Fibroblast of the conjunctiva (primary cell): ENCODE measurements at places on chromosomes 5 and 9.

DNA sequence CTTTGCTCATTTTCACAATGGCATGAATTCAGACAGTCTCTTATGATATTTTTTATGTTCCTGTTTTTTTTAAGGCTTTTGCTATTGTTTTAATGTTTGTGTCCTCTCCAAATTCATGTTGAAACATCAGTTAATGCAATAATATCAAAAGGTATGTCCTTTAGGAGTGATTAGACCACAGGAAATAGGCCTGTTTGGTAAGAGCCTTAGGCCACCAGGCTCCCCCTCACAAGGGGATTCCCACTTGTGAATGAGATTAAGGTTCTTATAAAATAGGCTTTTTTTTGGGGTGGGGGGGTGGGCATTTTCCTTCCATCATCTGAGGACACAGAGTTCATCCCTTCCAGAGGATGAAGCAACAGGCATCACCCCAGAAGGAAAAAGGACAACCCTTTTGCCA, 2074.2 kb upstream of the C9orf72 start:
- DNase-seq, result no peak

DNA sequence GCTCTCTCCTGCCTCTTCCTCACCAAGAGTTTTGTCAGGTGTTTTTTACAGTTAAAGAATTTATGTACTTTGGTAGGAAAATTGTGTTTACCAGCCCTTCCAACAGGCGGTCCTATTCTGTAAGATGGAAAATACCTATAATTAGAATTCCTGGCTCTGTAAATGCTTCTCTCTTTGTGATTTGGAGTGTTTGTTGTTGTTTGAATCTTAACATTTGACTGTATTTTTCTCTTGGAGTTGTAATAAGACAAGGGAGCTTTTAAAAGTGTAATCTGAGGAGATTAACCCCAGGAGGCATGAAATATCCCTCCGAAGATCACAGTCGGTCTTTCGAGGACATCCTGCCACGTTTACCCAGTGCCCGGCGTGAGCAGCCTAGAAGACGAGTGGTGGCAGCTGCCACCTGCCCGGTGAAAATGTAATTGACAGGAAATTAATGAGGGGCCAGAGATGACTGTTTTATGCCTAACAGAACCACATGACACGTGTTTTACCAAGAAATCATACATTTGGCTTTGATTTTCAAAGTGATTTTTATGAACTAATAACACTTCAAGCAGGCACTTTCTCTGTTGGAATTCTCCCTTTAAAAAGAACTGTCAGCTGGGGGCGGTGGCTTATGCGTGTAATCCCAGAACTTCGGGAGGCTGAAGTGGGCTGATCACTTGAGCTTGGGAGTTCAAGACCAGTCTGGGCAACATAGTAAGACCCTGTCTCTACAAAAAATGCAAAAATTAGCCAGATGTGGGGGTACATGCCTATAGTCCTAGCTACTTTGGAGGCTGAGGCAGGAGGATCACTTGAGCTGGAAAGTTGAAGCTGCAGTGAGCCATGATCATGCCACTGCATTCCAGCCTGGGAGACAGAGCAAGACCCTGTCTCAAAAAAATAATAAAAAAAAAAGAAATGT, 20.0 kb downstream of the ANKRD33B start:
- no peak for DNase-seq

DNA sequence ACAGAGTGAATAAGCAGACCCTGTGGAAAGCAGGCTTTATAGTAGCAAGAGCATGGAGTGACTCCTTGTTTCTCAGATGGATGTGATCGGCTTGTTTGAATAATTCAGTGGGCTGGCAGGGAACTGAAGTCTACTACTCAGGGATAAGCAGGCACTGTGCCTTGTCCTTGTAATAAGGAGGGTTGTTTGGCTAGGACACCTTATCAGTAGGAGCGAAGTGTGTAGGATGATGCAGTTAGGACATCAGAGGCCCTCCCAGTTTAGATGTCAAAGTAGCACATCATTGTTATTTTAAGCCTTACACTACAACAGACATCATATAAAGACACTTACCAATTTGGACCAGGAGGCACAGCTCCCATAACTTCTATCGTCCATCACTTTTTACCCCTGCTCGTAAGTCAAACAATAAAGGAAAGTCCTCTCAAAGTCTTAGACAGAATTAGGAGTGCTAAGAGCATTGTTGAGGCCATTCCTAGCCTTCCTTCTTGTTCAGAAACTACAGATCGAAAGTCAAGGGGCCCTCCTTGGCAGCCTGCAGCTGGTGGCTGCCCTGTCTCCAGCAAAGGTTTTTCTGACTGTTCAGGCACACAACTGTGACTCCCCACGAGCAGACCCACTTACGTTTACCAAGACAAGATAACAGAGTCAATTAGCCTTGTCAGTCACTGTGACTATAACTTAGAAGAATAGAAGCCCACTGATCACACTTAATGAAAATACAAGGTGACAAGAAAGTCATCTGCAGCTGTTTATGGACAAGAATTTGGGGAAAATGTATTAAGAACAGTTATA, 218.6 kb downstream of the SNX18 start:
- DNase-seq, result no peak

DNA sequence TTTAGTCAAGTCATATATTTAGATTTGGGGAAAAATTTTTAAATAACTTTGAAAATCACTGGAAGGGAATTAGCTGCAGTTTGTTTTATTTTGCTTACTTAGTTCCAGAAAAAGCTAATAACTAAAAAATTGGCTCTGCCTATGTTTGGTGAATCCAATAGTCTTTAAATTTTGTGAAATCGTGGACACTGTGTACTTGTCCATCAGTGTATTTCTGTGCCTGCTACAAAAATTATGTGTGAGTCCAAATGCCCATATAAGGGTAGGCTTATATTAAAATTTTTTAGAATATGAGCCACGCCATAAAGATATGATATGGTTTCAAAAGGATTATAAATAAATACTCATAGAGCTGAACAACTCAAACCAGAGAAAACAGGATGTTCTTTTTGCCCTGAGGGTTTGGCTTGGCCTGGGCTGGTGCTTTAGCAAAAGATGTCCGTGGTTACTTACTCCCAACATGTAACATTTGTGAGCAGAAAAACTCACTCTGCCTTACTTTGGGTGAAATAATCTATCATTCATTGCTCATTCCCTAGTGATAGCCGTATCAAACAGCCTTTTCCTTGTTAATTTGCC, 133.2 kb upstream of the PRLR start:
- DNase-seq, result no peak

DNA sequence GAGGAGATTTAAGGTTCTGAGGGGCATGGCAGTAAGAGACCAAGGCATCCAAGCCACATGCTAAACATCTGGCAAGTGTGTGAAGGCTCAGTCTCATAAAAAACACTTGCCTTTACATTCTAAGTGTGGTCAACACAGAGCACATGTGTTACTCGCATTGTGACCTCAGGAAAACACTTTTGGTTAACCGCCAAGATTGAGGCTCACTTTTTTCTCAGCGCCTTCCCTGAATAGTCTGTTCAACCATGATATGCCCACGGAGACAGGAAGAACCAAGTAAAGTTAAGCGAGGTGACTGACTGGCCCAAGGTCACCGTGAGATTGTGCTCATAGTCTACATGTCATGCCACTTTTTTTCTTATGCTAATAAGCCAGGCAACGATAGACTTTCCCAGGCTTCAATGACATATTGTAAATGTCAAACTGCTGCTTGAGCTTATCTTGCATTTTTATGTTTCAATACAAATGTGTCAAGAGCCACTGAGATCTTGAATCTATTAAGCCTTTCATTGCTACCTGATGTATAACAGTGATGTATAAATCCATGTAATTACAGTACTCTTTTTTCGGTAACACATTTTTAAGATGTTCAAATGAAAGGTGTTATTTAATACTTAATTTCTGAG, 21.1 kb upstream of the IL9 start:
- no peak for DNase-seq

GRCh38 chr5:149623473-149623872, 42.2 kb downstream of the ARHGEF37 start:
- DNase-seq, result no peak

- no peak for DNase-seq
Measured at GRCh38 chr5:58294598-58295305, 165.1 kb downstream of the PLK2 start.

DNA sequence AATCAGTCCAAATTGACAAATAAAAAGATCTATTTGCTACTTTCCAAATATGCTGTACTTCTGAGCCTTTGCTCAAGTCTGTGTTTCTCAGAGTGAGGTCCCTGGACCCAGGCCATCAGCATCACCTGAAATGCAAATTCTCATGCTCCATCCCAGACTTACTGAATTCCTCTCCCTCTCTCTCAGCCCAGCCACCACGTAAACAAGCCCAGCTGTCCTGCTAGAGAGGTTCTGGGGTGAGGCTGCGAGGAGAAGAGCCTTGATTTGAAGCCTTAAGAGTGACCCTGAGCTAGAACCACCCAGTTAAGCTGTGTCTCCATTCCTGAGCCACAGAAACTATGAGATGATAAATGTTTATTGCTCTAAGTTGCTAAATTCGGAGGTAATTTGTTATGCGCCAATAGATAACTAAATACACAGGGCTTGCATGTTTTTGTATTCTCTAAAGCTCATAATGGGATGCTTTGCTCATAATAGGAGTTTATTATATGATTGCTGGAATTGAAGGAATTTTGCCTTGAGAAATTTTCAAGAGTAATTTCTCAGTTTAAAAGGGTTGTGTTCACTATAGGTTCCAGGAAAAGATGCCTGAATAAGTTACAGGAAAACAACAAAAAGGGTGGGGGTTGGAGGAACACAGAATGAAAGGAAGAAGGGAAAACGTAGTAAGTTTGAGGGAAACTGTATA, 98.9 kb upstream of the SPATA31D4 start:
- DNase-seq, result no peak

DNA sequence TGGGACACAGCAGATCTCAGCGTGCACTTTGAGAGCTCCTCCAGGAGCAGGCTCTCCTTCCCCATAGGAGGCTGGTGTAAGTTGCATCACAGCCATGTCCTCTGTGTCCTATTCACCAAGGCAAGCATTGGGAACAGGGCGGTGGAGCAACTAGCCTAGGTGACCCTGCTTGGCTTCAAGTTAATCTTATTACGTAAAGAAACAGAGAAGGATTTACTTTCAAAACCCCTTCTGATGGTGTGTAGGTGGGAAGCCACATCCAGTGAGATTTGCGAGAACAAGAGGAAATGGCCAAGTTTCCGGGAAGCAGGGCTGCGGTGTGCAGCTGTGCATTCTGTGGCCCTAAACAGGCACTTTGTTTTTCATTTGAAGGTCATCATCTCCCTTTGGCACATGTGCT, 80.2 kb downstream of the TRIO start:
- DNase-seq, result no peak

GRCh38 chr9:94794476-94795167, 68.1 kb downstream of the AOPEP start:
- no peak for DNase-seq

DNA sequence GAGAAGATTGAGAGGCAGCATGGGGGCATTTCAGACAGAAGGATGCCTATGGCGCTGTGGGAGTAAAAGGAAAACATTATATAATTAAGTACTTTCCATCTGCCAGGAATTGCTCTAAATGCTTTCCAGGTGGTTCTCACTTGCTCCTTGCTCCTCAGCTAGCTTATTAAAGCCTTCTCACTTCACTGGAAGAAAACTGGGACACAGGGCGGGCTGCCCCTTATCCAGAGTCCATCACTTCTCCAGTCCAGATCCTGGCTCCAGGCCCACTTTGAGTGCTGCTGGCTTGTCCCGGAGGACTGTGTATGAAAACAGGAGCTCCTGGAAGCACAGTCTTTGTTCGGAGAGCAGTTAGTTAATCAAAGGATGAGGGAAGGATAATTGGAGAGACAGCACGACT, 409.9 kb upstream of the ADAMTS16 start:
- no peak for DNase-seq

DNA sequence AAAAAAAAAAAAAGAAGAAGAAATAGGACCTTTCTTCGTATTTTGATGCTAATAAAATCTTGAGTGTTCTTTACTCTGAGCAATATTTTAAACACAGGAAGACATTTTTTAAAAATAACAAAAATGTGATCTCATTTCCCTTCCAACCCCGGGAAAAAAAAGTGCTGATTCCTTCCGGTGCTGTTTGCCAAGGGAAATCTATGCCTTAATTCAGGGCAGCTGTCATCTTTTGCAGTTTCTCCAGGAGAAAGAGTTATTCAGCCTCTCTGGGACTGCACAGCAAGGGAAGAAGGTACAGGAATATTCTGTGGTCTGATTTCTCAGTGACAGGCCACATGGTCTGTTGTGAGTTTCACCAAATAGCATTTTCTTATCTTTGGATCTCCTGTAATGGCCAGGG, 291.9 kb upstream of the IRX1 start:
- DNase-seq, result no peak

DNA sequence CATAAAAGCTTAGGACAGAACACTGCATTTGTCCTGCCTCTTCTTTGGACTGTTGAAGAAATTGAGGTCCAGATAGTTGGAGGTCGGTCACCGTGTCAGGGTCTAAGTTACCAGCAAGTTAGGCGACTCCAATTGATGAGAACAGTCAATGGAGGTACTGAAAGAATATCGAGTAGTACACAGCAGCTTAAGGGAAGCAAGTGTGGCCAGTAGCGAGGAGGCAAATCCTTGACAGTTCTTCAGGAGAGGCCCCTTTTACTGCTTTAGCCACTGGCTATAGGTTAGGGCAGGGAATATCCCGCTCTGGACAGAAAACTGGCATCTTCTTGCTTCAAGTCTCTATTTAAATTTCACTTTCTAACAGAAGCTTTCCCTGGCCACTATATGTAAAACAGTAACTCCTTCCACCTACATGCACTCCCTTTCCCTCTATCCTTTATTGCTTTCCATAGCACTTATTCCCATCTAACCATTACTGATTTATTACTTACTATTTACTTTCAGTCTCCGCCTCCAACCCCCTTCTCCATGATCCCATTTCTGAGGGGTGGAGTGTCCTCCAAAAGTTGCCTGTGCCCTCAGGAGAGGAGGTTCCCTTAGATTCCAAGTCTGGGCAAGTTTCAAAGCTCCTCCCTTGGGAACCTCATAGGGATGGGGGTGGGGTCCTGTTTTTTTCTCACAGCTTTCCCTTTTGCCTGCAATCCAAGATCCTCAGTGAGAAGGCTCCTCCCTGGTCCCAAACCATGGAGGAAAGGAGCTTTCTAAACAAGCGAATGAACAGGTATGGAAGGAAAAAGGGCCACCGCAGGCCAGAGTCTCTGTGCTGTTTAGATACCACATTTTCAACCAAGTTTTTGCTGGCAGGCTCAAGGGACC, 4.1 kb upstream of the PRDM6 start:
- DNase-seq, result no peak

DNA sequence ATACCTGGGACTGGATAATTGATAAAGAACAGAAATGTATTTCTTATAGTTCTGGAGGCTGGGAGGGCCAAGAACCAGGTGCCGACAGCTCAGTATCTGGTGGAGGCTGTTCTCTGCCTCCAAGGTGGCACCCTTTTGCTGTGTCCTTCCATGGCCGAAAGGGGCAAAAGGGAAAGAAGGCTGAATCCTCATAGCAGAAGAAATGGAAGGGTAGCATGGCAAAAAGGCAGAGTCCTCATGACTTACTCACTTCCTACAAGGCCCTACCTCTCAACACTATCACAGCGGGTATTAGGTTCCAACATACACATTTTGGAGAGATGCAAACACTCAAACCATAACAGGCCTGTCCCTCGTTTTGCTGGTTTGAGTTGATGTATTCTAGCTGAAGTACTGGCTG, 25.1 kb upstream of the MED10 start:
- DNase-seq, result no peak
